ENCODE measurements at places on chromosomes 13 and 19.

DNA sequence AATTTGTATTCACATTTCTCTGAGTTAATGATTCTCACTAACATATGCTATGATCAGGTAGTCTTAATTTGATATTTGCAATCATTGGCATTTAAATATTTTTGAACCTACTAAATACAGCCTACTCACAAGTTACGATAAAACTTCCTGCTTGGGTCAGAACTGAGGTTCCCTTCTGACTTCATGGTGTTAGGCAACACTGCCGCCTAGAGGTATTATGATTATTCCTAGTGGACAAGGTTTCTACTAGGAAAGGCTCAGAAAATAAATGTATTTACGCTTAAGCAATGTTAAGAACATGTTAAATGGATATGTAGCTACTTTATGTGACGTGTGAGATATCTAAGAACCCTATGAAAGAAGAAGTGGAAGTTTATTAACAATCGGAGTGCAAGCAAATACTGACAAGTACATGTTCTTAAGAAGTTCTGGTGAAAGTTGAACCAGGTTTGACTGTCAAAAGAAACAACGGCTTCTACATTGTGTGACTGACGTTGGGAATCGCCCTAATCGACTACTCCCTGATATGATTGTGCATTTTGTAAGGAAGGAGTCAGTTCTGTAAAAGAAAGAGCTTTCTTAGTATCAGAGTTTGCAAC, 1395.8 kb downstream of the SLITRK5 start:
- H3K4me3 ChIP-seq, result no peak overlapping the region
- no peaks in the 10 kb centered on the region for H3K4me1 ChIP-seq

- no peaks in the 10 kb centered on the region for H3K27me3 ChIP-seq
- peaks cover 7% of the 10 kb centered on the region for H3K36me3 ChIP-seq
- no peak overlapping the region for H3K27ac ChIP-seq
Measured at GRCh38 chr19:5113633-5114586, 145.0 kb downstream of the KDM4B start.

- H3K27me3 ChIP-seq, result peaks cover 4% of the 10 kb centered on the region
- H3K27ac ChIP-seq, result no peak overlapping the region
- no peak overlapping the region for H3K4me3 ChIP-seq
- H3K36me3 ChIP-seq, result no peaks in the 10 kb centered on the region
- H3K4me1 ChIP-seq, result peaks cover 1% of the 10 kb centered on the region
- DNase-seq, result no peak
Measured at GRCh38 chr13:29480893-29481525, 114.5 kb downstream of the SLC7A1 start.

GRCh38 chr13:73198991-73199411, 140.2 kb downstream of the KLF5 start:
- H3K27ac ChIP-seq, result no peak overlapping the region
- H3K27me3 ChIP-seq, result peaks cover 8% of the 10 kb centered on the region
- H3K4me1 ChIP-seq, result no peaks in the 10 kb centered on the region
- DNase-seq, result no peak

- no peaks in the 10 kb centered on the region for H3K4me1 ChIP-seq
- no peak overlapping the region for H3K4me3 ChIP-seq
- DNase-seq, result no peak
Measured at GRCh38 chr13:33274264-33274663, 11.3 kb downstream of the STARD13 start.

- peaks cover 14% of the 10 kb centered on the region for H3K4me1 ChIP-seq
- no peaks in the 10 kb centered on the region for H3K36me3 ChIP-seq
- no peaks in the 10 kb centered on the region for H3K27me3 ChIP-seq
- peak within 1 kb of the TSS; percentile 79 for H3K4me3 ChIP-seq
- peak within 1 kb of the TSS; percentile 14 for H3K27ac ChIP-seq
Measured at GRCh38 chr19:48511800-48512503, at the start of gene LMTK3. TSS of gene LMTK3 (minus strand) at chr19:48511835. CDS start at chr19:48511576, 259 bp downstream.

DNA sequence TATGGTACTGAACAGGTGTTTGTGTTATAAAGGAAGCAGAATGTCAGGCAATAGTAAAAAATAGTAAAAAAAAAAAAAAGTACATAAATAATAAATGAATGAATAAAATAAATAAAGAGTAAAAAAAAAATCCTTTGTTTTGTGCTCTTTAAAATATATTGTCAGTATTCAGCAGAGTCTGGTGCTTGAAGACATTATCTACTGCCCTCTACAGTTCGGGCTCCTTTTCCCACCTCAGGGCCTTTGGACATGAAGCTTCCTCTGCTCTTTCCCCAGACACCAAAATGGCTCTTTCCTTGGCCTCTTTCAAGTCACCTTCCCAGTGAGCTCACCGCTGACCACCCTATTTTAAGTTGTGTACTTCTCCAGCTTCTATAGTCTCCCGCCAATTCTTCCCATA, 137.5 kb downstream of the TNFRSF19 start:
- H3K27ac ChIP-seq, result no peak overlapping the region
- no peak for DNase-seq
- H3K36me3 ChIP-seq, result no peaks in the 10 kb centered on the region
- no peaks in the 10 kb centered on the region for H3K4me1 ChIP-seq
- no peak overlapping the region for H3K4me3 ChIP-seq

GRCh38 chr19:4136680-4137088, 12.8 kb upstream of the MAP2K2 start:
- H3K36me3 ChIP-seq, result no peaks in the 10 kb centered on the region
- no peaks in the 10 kb centered on the region for H3K27me3 ChIP-seq
- H3K4me3 ChIP-seq, result no peak overlapping the region
- H3K4me1 ChIP-seq, result peaks cover 9% of the 10 kb centered on the region

DNA sequence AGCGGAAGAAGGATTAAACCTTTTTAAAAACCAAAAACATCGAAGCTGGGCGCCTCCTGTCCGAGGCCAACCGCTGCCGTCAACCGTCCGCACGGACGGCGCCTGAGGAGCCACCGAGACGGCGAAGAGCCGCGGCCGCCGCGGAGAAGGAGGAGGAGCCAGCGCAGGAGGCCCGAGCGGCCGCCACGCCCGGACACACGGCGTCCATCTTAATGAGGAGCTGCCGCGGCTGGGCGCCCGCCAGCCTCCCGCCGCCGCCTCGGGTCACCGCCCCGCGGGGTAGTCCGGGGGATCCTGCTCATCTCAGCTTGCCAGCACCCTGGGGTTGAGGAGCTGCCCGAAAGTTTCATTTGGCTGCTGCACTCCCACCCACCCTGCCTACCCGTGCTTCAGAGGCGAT, 10.6 kb downstream of the ZSCAN1 start:
- DNase-seq, result no peak
- H3K27ac ChIP-seq, result no peak overlapping the region
- no peak overlapping the region for H3K4me3 ChIP-seq
- no peaks in the 10 kb centered on the region for H3K27me3 ChIP-seq

DNA sequence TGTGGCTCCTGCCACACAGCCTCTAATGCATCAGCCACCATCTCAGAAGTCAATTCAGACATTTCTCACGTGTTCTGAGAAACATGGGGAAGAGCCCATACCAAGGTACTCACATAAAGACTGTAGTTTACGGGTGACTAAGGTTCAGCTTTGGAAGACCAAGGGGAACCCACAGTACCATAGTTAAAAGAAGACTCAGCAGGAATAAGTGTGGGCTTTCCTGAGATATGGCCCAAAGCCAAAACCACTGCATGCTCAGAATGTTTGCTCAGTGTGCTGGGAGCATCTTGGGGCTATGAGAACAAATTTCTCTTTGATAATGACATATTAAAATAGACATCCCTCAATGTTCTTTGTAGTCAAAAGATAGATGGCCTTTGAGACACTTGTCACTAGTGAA, 283.8 kb downstream of the DCT start:
- no peak for DNase-seq
- H3K36me3 ChIP-seq, result no peaks in the 10 kb centered on the region
- H3K4me3 ChIP-seq, result no peak overlapping the region
- no peaks in the 10 kb centered on the region for H3K27me3 ChIP-seq
- no peak overlapping the region for H3K27ac ChIP-seq
